CD4-positive, alpha-beta T cell treated with Interleukin-6 for 4 hours (primary cell): ENCODE measurements at places on chromosomes 7 and 10.

DNA sequence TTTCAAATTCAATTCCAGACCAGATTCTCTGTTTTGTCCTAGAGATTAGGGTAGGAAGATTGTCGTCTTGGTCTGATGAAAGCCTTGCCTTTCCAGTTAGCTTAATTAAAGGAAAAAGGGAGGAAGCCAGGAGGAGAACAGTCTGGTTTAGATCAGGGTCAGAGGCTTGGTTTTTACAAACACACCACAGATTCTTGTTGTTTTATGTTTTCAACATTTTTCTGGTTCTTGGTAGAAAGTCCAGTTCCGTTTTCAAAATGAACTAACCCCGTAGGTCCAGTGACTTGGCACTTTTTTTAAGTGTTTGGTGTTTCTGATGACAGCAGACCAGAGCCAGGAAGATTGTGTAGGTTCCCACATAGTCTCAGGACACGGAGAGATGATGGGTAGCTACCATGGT, 167.1 kb upstream of the INHBA start:
- DNase-seq: no peak

GRCh38 chr10:53387562-53387961, 615.0 kb upstream of the MBL2 start:
- no peak for DNase-seq

- no peak for DNase-seq
Observed at GRCh38 chr10:133133471-133134231, 26.4 kb upstream of the KNDC1 start.

GRCh38 chr7:155252444-155252887, 45.2 kb upstream of the INSIG1 start:
- no peak for DNase-seq

- peak; percentile 87 for DNase-seq
Observed at GRCh38 chr7:151017953-151018420, 6.3 kb downstream of the ATG9B start.

- DNase-seq: no peak
Observed at GRCh38 chr7:110762546-110763225, 328.2 kb upstream of the LRRN3 start.

- DNase-seq: no peak
Observed at GRCh38 chr7:21939858-21940372, 5.8 kb downstream of the CDCA7L start.

DNA sequence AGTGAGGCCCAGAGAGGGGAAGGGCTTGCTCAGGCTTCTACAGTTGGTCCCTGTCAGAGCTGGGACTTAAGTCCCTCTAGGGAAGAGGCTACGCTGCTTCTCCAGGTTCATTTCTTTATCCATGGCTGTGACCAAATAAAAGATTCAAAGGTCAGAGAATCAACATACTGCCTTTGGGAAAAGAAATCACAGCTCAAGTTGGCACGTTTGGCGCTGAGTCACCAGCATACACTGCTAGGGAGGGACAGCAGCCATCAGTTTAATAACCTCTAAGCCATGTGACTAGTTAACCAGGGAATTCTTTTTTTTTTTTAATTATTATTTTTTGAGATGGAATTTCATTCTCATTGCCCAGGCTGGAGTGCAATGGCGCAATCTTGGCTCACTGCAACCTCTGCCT, 28.4 kb upstream of the CRHR2 start:
- no peak for DNase-seq

GRCh38 chr7:133530682-133531081, 277.8 kb downstream of the EXOC4 start:
- DNase-seq: no peak

GRCh38 chr7:157357129-157358040, 20.6 kb downstream of the DNAJB6 start:
- DNase-seq: no peak
